GM10248 (cell line): ENCODE measurements at places on chromosomes 5 and 9.

DNA sequence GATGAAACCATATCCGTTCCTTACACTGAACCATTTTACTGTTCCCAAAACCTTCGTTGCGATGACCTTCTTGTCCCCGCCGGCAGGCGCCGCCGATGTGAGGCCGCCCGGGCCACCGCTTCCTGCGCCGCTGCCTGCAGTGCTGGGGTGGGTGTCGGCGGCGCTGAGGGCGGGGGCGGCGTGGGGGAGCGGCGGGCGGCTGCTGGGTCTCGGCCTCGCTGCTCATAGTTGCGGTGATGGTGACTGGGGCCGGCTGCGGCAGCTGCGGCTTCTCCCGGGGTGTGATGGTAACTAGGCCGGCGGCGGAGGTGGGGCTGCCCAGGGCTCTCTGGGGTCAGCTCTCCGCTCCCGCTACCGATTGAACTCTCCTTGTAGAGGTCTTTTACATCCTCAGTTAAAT is 14.1 kb upstream of the OR2S2 start:
- no peak for DNase-seq

DNA sequence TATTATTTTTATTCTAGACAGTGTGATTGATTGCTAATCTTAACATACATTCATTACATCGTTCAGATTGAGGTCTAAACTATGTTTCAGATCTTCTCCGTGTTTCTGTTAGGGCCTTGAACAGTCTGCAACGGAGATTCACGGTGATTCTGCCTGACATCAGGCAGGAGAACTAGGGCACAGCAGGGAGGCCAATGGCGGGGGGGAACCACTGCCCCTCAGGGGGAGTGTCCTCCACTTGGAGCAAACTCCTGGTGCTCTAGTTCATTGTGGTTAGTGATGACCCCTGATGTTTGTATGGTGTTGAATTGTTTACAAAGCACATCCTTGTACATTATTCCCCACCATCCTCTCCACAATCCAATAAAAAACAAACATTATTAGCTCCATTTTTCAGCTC is 173.5 kb downstream of the ZNF608 start:
- no peak for DNase-seq

DNA sequence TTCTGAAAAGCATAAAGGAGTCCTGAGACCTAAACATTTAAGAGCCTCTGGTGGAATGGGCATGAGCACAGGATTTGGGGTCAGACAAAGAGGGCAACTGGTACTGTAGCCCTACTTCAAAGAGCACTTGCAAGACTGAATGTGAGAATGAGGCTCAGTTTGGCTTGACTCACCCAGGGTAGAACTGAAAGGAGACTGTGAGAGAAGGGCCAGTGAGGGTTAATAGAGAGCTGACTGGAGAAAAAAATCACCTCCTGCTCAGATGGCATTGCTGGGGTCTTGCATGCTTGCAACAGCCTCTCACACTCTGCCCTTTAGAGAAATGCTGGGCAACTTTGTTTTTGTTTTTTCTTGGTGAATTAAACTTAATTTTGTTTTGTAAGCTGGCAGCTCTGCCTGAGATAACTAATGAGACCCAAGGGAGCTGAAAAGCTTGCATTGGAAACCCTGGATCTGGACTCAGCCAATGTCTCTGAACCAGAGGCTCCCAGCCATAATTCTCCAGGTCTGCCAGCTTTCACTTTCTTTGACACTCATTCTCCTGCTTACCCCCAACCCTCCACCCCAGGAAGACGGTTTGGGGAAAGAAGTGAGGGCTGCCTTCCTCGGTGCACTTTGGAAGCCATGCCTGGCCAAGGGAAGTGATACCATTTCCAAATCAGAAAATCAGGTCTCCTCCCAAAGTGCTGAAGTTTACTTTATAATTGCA is 161.1 kb upstream of the PANK3 start:
- no peak for DNase-seq

- no peak for DNase-seq
Observed at GRCh38 chr5:109146591-109146990, 263.2 kb downstream of the PJA2 start.

- DNase-seq, result no peak
Observed at GRCh38 chr5:65262649-65263059, 219.1 kb downstream of the ADAMTS6 start.

- no peak for DNase-seq
Observed at GRCh38 chr5:3325972-3326840, 269.4 kb upstream of the IRX1 start.

DNA sequence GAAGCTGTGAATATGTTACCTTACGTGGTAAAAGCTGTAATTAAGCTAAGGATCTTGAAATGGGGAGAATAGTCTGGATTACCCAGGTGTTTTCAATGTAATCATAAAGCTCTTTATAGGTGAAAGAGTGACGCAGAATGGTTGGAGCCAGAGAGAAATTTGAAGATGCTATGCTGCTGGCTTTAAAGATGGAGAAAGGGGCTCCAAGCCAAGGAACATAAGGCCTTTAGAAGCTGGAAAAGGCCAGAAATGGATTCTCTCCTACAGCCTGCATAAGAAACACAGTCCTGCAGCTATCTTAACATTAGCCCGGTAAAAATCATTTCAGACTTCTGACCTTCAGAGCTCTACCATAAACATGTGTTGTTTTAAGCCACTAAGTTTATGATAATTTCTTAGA is 243.3 kb upstream of the VLDLR start:
- no peak for DNase-seq

GRCh38 chr5:102048940-102049339 is 247.1 kb downstream of the SLCO4C1 start:
- DNase-seq, result no peak

- no peak for DNase-seq
Observed at GRCh38 chr9:121774715-121775613, 123.5 kb downstream of the DAB2IP start.

GRCh38 chr9:69293156-69293555 is 31.9 kb upstream of the ENTREP1 start:
- DNase-seq, result no peak

DNA sequence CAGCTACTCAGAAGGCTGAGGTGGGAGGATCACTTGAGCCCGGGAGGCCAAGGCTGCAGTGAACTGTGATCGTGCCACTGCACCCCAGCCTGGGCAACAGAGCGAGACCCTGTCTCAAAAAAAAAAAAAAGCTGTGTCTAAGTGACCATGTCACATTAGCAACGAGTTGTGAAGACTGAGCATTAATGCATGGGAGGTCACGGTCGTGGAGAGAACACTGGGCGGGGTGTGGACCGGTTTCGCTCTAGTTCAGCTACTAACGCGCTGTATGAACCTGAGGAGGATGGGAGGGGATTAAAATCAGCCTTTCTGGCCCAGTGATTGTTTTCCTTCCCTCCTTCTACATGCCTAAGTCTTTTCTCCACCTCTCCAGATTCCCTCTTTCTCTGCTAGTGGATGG is 56.7 kb upstream of the CARTPT start:
- no peak for DNase-seq

DNA sequence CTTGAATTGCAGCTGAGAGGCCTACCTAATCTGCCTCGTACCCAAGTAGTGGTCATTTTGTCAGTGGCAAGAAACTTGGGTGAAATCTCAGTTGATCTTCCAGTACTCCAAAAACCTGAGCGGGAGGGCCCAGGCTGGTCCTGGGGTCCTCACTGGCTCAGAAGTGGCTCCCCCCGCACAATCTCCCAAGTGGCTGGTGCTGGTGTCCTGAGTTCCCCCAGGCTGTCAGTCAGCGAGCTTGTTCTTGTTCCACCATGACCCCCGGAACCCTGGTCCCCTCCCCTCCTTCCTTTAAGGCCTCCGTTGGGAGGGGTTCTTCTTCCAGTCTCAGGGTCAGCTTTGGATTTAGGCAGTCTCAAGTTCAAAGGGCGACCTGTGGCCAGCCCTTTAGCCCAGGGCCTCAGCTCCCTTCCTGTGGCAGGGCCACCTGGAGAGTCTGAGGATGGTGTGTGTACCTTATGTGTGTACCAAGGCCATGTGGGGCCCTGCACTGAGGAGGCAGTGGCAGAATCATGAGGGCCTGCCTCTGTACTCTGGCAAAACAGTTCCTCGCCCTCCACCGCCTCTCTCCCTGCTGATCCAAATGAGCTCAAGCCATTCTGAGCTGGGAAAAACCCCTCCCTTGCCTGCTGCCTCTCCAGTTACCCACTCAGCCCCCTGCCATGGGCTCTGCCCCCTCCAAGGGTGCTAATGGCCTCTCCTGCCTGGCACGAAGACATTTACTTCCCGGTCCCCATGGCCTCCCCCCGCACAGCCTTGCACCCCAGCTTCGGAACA is 4.5 kb upstream of the DBN1 start:
- DNase-seq, result no peak

GRCh38 chr5:65825408-65826328 is 100.7 kb upstream of the ERBIN start:
- no peak for DNase-seq

GRCh38 chr5:114858665-114859437 is 310.9 kb downstream of the TRIM36 start:
- DNase-seq, result no peak

DNA sequence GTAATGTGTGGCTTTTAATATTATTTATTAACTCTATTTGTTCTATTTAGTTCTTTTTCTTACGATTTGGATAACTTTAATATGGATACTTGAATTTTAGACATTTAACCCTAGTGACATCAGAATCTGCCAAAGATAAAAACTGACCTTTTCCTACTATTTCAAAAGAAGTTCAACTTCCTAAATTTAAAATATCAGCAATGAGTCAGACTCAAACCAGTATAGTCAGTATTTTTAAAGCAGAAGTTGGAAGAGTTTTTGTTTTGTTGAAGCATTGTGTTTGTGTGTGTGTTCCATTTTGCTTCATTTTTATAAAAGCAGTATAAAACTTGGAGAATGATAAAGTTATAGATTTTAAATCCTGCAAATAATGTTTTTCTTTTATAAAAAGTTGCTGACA is 251.8 kb upstream of the RASA1 start:
- DNase-seq, result no peak

- DNase-seq, result no peak
Observed at GRCh38 chr9:29648601-29649000, 2075.3 kb upstream of the C9orf72 start.

DNA sequence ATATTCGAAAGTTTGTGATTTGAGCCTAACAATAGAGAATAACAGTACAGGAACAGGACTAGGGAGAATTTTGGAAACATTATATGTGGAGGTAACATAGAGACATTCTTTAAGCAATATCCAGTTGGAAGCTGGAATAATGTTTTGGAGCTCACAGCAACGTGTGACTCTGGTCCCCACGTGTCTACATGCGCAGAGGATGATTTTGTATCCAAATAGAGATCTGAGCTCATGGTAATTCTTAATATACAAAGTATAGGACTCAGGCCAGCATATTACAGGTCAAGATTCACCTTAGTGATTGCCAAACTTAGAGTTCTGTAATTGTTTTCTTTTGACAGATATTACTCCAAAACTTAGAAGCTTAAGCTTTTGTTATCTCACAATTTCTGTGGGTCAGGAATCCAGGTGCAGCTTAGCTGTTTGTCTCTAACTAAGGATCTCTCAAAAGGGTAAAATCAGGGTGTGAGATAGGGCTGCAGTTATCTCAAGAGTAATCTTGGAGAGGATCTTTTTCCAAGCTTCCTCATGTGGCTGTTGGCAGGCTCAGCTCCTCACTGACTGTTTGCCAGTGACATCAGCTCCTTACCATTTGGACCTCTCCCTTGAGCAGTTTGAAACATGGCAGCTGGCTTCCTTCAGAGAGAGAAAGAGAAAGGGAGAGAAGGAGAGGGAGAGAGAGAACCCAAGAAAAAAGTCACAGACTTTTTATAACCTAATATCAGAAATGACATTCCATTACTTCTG is 272.0 kb upstream of the ZNF462 start:
- DNase-seq, result no peak

DNA sequence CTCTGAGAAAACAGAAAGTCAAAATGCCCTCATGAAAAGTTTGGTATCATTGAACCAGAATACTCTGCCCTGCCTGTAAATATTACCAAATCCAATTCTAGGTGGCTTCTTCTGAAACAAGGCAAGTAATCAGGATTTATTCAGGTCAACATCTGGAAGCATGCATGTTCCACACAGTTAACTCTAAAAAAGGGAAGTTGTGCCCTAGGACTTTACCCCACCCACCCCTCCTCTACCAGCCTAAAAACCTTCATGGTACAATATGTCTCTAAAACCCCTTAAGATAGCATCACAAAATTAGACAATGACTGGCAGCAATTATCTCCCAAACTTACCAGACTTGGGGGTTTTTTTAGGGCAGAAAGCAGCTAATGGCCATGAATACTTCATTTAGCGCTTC is 414.8 kb upstream of the SLC30A5 start:
- DNase-seq, result no peak

- no peak for DNase-seq
Observed at GRCh38 chr5:11247224-11247623, 486.2 kb upstream of the DAP start.

DNA sequence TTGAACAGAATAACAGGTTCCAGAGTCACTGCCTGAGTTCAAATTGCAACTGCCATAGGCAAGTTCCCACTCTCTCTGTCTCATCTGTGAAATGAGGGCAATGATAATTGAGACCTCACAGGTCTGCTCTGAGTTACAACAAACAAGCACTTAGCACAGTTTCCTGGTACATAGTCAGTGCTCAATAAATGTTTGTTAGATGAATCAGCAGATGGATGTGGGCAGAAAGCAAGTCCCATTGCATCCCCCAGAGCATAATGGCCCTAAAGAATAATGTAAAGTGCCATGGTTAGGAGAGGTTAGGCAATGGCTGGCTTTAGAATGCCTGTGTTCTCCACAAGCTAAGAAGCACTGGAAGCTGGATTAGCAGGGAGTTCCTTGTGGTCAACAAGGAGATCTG is 136.5 kb upstream of the LARP1 start:
- no peak for DNase-seq

GRCh38 chr9:130986356-130986965 is 22.5 kb upstream of the LAMC3 start:
- no peak for DNase-seq

- no peak for DNase-seq
Observed at GRCh38 chr5:57698802-57699201, 216.2 kb upstream of the ACTBL2 start.

DNA sequence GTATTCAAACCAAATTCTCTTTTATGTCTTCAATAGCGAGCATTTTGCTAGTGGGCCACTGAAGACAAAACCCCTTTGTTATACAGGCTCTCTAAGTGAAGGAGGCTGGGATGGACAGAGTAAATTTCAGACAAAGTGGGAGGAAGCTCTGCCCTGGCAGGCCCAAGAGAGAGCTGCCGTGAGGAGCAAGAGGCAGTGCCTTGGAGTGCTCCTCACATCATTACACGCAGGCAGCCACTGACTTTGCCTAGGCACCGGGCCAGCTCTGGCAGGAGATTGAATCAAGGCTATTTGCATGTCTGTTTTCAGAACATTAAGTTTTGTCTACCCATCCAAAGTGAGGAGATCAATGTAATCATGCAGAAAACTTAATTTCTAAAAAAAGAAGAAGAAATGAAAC is 167.7 kb downstream of the CCDC192 start:
- DNase-seq, result no peak

- DNase-seq, result no peak
Observed at GRCh38 chr9:18756712-18757125, 276.3 kb downstream of the SAXO1 start.

- DNase-seq, result no peak
Observed at GRCh38 chr5:72796001-72796400, 20.5 kb upstream of the TNPO1 start.

DNA sequence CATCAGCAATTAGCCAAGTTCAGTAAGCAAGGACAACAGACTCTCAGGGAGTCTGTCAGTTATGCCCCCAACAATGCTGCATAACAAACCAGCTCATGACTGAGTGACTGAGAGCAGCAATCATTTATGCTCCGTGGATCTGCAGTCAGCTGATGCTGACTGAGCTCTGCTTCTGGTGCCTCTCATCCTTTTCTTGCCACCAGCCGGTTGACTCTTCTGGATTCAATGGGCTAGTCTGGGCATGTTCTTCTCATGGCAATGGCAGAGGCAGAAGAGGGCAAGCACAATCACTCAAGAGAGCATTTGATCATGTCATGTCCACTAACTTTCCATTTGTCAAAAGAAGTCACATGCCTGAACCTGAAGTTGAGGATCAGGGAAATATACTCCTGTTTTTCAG is 157.0 kb upstream of the NTRK2 start:
- DNase-seq, result no peak
